ENCODE measurements at places on chromosomes 12 and 14.

DNA sequence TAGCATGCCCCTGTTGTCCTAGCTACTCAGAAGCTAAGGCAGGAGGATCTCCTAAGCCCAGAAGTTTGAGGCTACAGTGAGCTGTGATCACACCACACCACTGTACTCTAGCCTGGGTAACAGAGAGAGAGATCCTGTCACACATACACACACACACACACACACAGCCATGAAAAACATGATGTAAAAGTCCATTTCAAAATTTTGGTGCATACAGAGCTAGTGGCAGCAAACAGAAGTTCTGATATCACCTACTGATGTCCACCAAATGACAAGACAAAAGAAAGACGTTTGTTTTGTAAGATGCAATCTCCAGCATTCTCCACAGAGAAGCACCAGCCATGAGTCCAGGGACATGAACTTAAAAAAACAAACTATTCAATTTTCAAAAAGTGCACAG is 15.9 kb downstream of the AREL1 start:
- DNase-seq, result no peak

DNA sequence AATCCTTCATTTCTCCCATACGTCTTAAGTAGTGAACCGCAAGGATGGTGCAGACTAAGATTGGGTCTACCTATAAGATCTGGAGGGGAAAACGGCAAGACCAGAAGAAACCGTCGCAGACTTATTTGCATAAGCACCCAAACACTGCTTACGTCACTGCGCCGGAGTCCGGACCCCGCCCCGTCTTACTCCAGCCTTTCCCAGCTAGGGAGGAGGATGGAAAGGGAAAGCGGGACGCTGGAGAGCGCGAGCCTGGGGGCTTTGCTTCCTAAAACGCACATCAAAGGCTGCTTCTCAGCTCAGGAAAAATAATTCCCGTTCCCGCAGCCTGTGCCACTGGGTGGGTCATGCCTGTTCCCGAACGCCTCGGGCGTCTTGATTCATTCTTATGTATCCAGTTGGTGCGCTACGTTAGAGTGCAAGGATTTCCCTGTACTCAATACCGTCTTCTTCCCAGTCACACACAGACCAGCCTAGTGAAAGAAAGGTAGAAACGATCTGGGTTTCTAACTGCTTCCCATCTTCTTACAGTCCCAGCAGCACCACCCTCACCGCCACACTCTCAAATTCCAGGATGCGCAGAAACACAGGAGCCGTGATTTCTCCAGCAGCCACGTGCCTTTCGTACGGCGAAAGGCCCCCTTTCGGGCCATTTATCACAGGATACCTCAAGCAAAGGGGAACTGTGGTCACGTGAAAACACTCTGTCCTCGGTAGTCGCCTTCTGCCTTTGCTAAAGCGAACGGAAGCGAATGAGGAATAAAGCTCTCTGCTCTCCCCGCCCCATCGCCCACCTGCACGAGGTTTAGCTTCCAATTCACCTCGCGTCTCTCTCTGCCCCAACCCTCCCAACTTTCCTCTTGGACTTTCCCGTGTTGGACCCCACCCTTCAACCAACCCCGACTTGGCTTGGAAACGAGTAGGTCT is 1.1 kb downstream of the SLC6A15 start:
- no peak for DNase-seq

DNA sequence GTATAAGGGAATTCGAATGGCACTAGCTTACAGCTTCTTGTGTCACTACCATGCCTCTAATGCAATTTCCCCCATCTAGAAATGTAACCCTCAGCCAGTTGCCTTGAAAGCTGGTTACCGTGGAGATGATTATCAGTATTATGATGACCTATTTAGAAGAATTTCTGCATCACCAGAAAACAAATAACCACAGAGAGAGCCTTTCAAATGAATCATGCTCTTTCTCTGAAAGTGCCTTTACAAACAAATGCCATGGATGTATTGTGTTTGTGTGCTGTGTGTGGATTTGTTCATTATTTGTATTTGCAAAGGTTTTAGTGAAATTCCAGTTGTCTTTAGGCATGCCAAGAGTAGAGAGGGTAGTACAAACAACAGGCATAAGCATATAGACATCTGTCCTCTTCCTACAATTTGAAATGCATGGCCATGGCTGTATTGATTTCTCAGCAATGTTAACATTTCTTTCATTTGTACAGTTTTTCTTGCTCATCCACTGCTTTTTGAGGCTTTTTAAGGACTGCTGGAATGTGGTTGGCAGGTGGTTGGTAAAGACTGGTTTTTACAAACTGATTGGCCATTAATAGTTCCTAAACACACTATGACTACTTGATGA is 266.5 kb downstream of the PAWR start:
- DNase-seq, result no peak

GRCh38 chr14:61505815-61506809 is 184.7 kb downstream of the PRKCH start:
- no peak for DNase-seq

DNA sequence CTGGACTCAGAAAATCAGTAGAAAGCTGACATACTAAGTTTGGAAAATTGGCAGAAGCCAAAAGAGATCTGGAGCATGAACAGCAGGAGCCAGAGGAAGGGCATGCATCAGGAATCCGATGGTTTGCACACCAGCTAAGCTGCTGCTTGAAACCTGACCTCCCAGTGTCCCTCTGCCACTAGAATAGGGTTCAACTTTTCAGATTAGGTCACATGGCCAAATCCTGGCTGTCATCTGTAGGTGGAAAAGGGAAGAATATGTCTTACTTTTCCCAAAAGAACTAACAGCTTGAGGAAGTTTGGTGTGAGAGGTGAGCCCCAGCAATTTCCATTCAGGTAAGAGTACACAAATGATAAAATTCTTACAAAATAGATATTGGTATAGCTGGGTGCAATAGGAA is 732.6 kb downstream of the RERGL start:
- DNase-seq, result no peak

DNA sequence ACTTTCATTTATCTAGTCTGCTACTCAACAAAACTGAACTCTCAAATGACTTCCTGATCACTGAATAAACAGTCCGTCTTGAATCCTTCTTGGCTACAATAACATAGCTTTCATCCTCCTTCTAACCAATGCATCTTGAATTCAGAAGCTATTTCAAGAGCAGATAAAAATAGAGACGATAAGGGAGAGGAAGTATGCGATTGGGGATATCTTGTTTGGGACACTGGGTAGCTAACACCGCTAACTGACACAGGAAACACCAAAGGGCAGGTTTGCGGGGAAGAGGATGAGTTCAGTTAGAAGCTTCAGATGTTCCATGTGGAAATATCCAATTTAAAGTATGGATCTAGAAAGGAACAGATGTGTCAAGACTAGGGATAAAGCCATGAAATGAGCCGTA is 102.5 kb downstream of the SLC41A2 start:
- DNase-seq, result no peak

GRCh38 chr12:54444206-54444605 is 25.1 kb upstream of the ITGA5 start:
- DNase-seq, result no peak

DNA sequence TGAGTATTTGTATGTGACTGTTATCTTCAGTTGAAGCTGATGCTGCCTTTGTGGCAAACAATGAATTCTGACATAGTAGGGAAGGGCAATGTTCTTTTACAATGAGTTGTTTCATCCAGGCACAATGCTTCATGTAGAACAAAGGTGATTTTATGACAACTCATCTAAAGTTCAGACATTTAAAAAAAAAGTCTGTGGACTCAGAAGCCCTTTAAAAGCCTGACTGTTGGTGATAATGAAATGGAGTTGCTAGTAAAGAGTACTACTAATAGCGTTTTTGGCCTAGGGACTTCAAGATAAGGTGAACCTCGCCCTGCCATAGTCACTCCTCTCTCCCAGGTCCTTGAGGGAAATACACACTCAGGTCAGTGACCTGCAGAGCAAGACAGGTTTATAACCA is 105.1 kb downstream of the AKAP6 start:
- no peak for DNase-seq

GRCh38 chr14:23323838-23324454 is 2.7 kb downstream of the PABPN1 start:
- DNase-seq, result no peak

- no peak for DNase-seq
Measured at GRCh38 chr14:56474419-56475022, 105.1 kb upstream of the TMEM260 start.

DNA sequence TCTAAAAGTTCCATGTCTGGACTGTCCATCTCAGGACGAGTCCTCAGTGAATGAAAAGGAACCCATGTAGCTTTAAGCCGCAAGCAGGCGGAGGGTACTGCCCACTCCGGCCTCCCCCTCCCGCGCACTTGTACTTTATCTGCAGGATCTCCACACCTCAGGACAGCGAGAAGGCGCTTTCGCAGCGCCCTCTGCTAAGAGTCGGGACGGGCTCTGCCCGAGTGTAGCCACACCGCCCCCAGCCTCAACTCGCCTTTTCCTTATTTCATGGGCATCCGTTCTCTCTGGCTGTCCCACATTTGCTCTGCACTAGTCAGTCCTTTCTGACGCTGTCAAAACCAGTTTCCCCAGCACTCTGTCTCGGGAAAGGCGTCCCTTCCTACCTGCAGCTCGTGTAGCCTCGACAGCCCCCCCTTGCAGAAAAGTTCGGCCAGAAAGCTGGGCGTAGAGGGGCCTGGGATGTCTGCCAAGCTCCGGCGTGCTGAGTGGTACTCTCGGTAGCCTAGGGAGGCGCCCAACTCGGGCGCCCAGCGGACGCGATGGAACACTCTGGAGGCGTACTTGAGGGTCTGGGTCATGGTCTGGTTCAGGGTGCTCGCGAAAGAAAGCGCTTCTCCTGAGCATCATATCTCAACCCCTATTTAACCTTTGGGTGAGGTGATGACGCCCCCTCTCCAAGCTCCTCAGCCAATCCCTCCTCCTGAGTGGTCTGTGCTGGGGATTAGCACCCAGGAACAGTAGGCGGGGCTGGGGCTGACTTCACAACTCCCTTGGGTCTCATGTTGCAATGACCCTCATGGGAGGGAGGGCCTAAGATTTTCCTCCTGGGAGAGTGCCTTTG is at the start of gene CYP27B1:
TSS of gene CYP27B1 (minus strand) at position 615 of the 841 bp plus-strand sequence. CDS start at position 578, 37 bp downstream.
- DNase-seq, result no peak

GRCh38 chr12:104443008-104443407 is 13.7 kb upstream of the CHST11 start:
- no peak for DNase-seq

DNA sequence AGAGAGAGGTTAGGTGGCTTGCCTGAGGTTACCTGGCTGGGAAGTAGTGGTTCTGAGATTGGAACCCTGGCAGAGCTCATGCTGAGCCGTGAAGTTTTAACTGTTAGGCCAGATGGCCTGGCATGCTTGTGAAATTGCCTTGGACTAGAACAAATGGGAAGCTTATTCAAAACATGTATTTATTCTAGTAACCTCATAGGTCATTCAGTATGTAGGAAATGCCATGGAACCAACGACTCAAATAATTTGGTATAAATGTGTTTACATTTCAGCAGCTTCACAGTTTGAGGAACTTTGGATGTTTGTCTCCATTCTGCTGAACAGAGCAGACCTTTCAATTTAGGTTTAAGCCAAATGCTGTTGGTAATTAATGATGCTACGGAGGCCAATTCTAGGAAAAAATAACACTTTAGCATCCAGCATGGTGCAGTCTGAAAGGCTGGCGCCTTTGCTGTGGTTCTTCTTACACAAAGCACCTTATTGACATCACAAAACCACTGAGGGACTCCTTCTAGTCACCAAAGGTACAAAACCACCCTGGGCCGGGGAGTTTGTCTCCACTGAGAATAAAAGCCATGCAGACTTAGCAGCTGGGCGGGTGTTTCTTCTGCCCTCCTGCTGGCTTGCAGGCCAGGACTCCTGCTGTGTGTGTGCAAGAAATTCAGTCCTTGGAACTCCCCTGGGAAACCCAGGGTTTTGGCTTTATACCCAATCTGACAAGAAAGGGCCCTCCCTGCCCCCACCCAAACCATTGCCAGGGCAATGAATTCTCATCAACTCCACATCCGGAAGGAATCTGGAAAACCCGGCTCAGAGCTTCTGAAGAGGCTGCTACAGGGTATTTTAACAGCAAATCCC is 64.2 kb downstream of the ELK3 start:
- no peak for DNase-seq

GRCh38 chr12:105907982-105908381 is 230.8 kb downstream of the NUAK1 start:
- no peak for DNase-seq

DNA sequence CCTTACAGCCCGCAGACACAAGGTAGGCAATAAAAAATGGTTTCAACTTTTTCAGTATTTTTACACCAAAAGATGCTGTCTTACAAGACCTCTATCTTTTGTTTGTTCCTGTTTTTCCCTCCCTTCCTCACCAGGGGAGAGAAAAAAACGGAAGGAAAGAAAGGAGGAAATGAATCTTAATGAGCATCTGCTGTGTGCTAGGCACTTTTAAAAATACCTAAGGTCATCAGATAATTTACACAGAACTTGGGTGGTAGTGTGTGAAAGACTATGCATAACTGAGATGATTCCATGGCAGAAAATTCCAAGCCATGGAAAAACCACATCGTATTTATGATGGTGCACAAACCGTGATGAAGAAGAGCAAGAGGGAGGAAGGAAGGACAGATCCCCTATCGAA is 121.2 kb downstream of the DIP2B start:
- no peak for DNase-seq

DNA sequence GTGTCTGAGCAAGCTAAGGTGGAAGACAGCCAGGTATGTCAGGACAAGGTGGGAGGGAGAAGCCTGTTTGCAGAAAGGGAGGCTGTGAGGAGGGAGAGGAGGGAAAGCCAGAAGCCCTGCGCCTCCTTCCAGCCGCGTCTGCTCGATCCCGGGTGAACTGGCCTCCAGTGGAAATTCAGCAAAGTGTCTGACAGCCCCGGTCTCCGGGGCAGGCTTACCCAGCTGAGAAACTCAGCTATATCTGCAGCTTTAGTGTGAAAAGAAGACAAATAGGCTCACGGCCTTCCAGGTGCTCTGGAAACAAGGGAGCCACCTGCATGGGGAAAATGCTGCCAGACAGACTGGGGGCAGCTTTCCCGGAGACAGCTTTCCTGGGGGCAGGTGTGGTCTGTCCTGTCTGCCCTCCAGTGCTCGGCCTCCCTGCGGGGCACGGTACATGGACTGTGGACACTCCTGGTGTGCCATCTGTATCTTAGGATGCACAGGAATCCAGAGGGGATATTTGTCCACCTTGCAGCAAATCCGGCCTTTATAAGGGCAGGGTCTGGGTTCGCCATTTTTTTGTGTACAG is 6.3 kb downstream of the RFLNA start:
- no peak for DNase-seq

- DNase-seq, result no peak
Measured at GRCh38 chr14:101845896-101846295, 84.4 kb downstream of the PPP2R5C start.

DNA sequence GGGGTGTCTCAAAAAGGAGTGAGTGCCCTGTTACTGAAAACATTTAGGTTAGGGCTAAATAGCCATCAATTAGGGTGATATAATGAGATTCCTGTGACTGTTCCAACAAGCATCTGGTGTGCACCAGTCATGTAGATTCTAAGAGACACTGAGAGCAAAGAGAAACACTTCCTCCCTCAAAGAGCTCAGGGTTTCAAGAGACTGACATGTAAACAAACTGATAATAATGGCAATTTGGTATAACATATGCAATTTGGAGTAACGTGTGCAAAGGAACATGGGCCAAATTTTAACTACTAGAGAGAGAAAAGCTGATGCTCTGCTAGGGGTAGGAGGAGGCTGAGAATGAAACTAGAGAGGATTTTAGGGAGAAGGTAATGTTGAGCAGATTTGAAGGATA is 237.1 kb downstream of the BMP4 start:
- no peak for DNase-seq

GRCh38 chr12:21642707-21643389 is 14.8 kb downstream of the LDHB start:
- DNase-seq, result no peak

Data from activated gamma-delta T cell treated with anti-CD3 and anti-CD28 coated beads, Interleukin-2, amount 50 U/mL, for 16 hours (primary cell).